ENCODE measurements at places on chromosomes 12 and 14.

- no peak for DNase-seq
Measured at GRCh38 chr14:55265197-55265596, 6.0 kb upstream of the FBXO34 start.

- DNase-seq, result no peak
Measured at GRCh38 chr14:69711065-69711464, 55.9 kb upstream of the SRSF5 start.

GRCh38 chr14:68249661-68250451, 430.3 kb downstream of the RAD51B start:
- no peak for DNase-seq

DNA sequence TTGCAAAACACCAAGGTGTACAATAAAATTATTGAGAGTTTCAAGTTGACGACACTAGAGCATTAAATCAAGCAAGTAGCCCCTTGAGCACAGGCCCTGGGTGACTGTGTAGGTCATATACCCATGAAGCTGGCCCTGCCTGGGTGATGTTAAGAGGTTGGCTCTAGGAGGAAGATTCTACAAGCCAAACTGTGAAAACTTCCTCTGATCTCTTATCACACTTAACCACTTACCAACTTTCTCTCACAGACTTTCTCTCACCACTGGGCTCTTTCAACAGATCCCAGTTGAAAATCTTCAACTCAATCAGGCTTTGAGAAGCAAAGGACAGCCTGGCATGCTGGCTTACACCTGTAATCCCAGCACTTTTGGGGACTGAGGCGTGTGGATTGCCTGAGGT, 186.9 kb upstream of the BTG1 start:
- no peak for DNase-seq

DNA sequence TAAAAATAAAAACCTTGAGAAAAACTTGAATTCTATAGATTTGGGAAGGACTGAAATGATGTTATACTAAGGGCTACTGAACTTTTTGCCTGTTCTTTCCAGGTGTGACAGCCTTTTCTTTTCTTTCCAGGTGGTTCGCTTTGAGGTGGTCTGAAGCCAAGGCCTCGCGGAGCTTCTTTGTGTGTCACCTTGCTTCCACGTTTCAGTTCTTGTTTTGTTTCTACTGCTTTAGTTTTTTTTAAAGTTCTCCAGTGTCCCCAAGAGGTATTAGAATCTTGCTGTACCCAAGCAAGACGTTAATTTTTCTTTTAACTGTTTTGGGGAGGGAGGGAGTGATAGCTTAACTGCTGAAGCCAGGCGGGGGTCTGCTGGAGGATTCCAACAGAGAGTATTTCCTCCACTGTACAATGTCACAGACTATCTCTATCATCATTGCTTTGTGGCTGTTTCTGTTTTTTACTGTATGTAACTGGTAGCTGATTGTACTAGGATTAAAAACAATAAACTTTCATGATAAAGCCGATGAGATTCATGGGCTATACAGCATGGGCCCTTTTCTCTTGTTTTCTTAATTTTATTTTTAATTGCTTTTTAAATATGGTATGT, 40.2 kb downstream of the PROX2 start:
- no peak for DNase-seq

- DNase-seq, result no peak
Measured at GRCh38 chr14:70890826-70891659, 16.2 kb upstream of the PCNX1 start.

DNA sequence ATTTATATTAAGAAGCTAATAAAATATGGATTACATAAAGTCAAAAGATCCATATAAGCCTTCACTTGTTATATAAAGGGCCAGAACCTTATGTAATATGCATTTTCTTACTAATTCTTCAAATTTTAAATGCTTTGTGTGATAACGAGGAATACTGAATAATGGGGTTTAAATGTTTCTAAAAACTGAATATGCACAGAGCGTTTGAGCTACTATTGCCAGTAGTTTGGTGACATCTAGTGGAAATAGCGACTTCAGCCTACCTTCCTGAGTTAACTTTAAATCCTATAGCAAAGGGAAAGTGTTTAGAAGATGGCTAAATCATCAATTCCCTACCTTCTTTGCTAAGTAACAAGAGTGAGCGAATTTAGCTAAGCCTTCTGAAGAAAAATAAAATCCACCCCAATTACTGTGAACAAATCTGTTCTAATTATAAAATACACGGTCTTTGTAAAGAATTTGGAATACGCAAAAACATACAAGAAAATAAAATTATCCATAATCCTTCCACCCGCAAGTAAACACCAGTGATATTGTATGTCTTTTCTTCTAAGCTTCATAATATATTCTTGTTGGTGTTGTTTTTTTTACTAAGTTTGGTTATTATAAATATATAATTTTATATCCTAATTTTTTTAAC, 115.5 kb upstream of the G2E3 start:
- no peak for DNase-seq

- DNase-seq, result no peak
Measured at GRCh38 chr12:53060721-53061276, 10.9 kb downstream of the TNS2 start.

DNA sequence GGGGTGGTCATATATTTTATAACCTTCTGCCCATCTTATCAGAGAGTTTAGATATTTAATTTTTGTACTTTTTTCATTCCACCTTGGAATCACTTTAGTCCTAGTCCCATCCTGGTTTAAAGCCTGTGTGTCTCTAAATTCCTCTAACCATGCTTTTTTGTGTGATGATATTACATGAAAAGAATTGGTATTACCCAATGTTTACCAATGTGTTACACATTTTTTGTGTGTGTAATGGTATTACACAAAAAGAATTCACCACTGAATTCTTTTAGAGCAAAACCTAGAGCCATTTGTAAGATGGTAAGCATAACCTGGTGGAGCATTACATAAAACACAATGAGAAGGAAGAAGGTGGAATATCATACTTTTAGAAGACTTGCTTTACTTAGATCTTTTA, 77.5 kb downstream of the FAR2 start:
- DNase-seq, result no peak

GRCh38 chr12:51687614-51688013, 96.6 kb downstream of the SCN8A start:
- no peak for DNase-seq

DNA sequence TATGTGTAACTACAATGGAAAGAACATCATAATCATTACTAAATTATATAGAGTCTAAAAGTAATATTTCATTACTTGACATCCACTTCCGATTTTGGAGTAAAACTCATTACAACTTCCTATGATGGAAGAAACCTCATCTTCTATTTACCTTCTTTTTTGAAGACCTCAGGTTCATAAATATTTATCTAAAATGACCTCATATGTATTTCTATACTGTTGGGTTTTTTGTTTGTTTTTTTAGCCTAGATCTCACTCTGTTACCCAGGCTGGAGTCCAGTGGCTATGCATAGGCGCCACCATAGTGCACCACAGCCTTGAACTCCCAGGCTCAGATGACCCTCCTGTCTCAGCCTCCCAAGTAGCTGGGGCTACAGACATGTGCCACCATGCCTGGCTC, 39.9 kb upstream of the BMAL2 start:
- DNase-seq, result no peak

DNA sequence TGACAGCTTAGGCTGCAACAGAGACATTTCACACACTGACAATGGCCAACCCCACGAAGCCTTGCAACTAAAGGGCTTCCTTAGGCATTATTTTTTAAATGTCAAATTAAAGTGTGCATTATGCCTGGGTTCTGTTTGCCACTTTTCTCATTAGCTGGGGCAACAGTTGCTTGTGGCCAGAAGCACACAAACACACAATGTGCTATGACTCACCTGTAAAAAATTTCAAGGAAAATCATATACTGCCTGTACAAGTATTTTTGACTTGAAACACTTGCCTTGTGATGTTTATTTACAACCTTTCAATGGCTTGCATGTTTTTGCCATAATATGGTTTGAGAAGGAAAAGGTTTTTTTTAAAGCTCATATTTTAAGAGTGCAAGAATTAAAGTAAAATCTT, 1.9 kb downstream of the NTN4 start:
- DNase-seq, result no peak

GRCh38 chr12:130858084-130858483, 13.8 kb upstream of the RAN start:
- DNase-seq, result no peak

DNA sequence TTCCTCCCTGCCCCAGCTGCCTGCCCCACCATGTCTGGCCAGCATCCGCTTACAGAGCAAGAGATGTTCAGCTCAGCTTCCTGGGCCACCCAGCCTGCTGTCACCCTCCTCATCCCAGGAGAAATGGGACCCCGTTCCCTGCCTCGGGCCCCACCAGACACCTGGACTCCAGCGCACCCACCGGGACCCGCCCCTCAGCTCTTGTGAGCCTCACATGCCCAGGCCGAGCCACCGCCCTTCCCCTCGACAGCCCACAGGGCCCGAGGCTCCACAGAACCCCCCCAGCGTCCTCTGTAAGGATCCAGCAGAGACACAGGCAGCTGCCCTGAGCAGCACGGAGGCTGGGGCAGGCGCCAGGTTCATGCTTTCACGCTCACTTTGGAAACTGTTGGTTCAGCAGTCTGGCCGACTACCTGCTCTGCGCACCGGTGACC, 18.4 kb upstream of the C14orf180 start:
- DNase-seq, result no peak

DNA sequence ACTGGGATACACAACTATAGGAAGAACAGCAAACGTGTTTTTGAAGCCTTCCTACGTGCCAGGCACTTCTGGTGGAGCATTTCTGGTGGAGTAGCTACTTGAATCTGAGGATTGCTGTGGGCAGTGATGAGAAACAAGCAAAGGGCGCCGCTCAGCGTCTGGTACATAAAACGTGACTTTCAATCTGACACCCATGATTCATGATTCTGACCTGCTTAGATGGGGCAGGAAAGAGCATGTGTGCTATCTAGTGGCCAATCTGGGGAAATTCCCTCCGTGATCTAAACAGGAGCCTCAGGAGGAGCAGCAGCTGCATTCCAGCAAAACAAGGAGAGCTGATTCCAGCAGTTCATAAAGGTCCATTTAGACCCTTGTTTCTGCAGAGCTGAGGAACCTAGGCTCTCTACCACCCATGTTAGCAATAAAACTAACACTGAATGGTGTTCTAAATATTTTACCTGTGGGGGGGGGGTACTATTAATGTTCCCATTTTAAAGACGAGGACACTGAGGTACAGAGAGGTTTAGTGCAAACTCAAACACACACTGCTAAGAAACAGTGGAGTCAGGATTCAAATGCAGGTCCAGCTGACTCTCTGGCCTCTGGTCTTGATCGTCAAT, 37.8 kb downstream of the PAH start:
- no peak for DNase-seq

DNA sequence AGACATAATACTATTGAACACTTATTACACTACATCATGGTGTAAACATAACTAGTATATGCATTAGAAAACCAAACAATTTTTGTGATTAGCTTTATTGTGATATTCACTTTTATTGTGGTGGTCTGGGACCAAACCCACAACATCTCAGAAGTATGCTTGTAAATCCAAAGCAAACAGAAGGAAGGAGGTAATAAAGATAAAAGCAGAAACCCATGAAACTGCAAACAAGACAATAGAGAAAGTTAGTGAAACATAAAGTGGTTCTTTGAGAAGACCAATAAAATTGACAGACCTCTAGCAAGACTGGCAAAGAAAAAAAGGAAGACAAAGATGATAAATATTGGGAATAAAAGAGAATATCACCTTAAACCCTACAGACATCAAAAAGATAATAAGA, 268.3 kb downstream of the RPAP3 start:
- no peak for DNase-seq

DNA sequence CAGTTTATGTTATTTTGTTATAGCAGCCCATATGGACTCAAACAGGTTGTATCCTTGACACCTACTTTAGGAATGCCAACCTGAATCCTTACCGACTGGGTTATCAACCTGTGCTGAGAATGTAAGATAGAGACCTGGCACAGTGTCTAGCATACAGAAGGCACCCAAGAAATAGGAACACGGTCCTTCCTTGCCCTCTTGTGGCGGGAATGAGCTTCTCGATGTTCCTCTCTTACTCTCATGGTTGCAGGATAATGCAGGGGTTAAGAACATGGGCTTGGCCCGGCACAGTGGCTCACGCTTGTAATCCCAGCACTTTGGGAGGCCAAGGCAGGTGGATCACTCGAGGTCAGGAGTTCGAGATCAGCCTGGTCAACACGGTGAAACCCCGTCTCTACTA, 6.5 kb downstream of the C12orf43 start:
- no peak for DNase-seq

DNA sequence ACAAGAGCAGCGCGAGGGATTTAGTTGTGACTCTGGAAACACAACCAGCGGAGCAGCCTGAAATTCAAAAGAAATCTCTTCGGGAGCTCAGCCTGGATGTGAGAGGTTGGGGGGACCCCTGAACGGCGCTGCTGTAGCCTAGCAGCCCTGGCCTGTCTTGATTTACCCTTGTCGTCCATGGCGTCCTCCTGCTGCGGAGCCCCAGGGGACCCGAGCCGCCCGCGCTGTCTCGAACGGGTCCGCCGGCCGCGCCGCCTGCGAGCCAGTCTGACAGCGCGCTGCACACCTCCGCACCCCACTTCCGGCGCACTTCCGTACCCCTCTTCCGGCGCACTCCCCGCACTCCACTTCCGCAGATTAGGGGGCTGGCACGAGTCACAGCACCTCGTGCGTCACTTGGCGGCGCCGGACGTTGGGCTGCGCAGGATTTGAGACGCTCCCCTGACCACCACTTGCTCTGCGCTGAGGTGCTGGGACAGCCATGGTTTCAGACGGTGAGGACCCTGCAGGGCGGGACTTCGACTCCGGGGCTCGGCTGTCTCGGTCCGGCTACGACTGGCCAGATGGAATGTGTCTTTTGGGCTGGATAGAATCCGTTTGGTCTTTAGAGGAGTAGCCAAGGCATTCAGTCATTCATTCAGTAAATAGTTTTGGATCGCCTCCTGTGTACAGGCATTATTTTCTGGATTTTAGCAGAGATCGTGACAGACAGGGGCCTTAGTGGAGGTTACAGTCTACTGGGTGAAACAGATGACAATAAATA, at the start of the genes EIF2B1 and GTF2H3:
EIF2B1 (minus strand) TSS at position 308 of the 763 bp plus-strand sequence; CDS start at position 179, 129 bp downstream.
GTF2H3 (plus strand) TSS at position 451 of the 763 bp plus-strand sequence; CDS start at position 482, 31 bp downstream.
- DNase-seq, result peak; percentile 96

DNA sequence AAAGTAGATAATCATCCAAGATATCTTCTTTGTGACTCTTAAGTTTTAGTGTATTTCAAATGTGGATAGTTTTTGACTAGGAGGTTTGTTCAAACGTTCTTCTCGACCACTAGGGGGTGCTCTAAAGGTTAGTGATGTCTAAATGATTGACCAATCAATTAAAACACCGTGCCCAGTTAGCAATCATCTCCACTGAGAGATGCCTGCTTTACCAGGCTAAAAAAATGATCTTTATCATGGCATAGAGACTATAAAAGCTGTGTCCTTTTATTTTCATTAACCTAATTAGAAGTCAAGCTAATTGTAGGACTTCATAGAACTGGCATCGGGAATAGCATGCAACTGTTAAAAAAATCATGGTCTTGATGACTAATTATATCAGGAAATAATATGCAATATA, 153.9 kb downstream of the PRKCH start:
- peak; percentile 59 for DNase-seq

Measured in stimulated activated CD4-positive, alpha-beta T cell treated with anti-CD3 and anti-CD28 coated beads, Interleukin-12 subunit alpha, Interleukin-12 subunit beta, amount 100 ng/mL, for 48 hours (primary cell).